ENCODE measurements at places on chromosomes 1 and 21.

GRCh38 chr1:149937759-149938158 lies 1.1 kb upstream of the MTMR11 start:
- DNase-seq = no peak

DNA sequence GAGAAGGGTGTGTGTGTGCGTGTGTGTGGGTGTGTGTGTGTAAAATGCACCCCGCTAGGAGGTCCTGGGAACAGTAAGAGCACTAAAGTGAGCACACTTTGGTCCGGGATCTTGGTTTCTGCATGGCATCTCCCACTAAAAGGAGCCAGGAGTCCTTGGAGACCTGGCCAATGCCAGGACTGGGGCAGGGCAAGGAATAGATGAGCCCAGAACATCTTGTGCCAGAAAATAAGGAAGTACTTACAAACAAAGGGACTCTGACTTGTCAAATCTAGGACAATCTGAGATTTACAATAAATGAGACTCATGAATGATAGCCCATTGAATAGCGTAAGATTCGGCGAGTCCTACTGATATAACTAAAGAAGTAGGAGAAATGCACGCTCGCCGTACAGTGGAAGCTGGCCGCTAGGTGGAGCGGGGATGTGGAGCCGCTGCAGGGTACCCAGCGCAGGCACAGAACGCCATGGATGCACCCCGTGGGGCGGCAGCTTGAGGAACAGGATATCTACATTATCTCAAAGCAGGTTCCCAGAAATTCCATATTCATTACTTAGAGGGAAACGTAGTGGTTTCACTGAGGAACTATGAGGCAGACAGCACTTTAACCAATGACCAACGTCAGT lies 7.1 kb downstream of the SLC37A1 start:
- DNase-seq = no peak

GRCh38 chr1:93976711-93977597 lies 67.7 kb upstream of the GCLM start:
- no peak for DNase-seq

DNA sequence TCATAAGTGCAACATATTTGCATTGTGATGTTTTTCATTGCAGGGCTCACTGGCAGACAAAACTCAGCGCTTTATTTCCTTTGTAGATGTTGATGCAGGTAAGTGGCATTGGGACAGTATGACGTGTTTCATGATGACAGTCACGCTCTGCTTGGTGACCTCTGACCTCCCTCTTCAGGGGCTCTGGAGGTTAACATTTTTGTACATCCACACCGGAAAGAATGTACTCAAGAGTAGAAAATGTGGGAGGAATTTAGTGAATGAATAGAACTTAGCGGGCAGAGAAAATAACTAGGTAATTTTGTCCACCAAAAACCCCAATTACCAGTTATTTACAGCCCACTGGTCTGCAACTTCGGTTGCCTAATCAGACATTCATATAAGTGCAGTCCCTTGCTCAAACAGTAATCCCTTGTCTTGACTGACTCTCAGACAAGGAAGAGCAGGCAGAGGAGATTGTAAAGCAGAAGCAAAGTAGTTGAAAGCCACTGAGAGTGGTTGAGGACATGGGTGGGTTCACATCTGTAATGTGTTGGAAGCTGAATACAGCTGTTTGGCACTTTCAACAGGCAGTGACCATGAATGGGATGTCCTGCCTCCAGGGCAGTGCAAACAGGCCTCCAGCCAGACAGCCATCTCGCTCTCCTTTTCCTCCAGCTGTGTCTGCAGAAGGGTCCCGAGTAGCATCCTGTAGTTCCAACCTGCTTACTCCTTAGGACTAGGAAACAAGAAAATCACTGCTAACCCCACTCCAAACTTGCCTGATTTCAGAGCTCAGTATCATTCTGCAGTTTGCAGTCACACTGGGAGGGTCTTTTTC lies 188.9 kb downstream of the NRIP1 start:
- DNase-seq = no peak

DNA sequence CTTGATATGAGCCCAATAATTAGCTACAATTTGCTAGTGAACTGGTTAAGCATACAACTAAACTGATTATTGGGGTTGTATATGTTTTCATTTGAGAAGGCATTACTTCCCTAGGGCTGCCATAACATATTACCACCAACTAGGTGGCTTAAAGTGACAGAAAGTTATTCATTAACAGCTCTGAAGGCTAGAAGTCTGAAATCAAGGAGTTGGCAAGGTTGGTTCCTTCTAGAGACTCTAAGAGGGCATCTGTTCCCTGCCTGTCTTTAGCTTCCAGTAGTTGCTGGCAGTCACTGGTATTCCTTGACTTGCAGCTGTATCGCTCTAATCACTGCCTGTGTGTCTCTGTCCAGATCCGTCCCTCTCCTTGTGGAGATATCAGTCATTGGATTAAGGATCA lies 86.3 kb downstream of the LHX9 start:
- DNase-seq = no peak

DNA sequence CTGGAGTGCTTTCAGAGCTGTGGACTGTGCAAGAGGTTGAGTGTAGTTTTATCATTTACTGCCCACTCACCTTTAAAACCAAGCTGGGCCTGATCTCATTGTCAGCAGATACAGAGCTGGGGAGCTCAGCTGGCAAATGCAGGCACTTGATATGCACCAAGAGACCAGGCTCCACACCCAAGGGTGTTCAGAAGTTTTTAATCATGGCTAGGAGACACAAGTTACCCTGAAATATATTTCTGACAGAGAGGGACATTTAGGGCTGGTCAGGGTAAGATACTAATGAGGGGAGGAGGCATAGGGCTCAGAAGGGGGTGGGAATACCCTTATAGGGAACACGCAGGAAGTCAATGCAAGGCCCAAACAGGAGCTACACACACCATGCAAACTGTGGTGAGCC lies 153.7 kb downstream of the ELAVL4 start:
- DNase-seq = no peak

DNA sequence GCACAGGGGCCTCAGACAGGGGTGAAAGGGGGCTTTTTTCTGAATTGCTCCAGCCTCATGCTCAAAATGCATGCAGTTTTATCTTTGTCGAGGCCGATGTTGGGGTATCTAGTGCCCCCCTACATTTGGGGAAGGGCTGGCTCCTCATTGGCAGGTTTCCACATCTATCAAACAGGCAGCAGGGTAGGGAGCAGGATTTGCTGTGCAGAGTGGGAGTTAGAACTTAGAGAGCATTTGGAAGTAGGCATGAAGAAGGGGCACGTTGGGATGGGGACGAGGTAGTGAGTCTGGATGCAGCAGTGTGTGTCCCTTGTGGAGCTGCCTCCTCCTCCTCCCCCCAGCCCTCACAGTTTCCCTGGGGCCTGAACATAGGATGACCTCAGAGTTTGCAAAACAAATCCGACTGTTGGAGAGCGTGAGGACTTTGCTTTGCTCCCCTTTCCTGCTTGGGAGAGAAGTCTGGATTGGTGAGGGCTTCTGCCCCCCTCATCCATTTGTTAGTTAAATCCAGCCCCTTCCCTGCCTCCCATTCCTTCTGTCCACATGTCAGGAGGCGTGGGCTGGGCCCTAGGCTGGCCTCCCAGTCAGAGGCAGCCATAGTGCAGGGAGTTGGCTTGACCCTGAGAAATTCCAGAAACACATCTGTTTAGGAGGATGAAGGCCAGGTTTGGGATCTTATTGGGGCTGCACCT lies 36.9 kb upstream of the GPR37L1 start:
- no peak for DNase-seq

DNA sequence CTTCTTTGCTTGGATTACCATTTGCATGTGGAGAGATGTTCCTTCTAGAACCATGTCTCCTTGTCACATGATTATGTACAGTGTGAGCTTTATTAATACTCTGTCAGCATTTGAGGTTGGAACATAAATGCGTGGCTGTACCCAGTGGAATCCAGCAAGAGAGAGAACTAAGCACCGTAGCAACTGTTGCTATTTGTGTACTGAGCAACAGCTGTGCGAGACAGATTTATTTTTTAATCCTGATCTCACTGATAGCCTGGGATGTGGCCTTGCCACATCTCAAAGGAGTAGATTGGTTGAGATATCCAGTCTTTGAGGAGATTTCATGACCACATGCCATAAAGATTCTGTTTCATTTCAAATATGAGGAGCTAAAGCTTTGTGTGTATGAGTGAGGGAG lies 43.4 kb downstream of the KIF1B start:
- no peak for DNase-seq

- DNase-seq = no peak
Observed at GRCh38 chr1:14371771-14372497, 226.6 kb upstream of the KAZN start.

GRCh38 chr1:167981933-167982332 lies 45.1 kb upstream of the MPC2 start:
- no peak for DNase-seq

- no peak for DNase-seq
Observed at GRCh38 chr21:46182548-46183336, 1.5 kb downstream of the SPATC1L start.

DNA sequence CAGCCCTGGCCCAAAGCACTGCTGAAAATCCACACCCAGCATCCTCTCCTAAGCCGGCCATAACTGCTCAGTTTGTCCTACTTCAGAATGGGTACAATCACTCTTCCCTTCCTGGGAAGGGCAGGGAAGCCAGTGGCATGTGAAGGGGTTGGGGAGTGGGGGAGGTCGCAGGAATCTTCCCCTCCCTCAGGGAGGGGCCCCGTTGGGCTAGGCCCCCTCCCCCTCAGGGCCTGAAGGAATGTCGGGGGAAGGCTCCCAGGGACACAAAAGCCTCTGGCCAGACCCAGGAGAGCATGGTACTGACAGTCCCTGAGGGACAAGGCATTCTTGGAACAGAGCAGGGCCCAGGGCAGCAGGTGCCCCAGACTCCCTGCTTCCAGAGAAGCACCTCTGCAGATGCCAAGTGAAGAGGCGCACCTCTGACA lies 1.2 kb downstream of the ELOVL1 start:
- no peak for DNase-seq

DNA sequence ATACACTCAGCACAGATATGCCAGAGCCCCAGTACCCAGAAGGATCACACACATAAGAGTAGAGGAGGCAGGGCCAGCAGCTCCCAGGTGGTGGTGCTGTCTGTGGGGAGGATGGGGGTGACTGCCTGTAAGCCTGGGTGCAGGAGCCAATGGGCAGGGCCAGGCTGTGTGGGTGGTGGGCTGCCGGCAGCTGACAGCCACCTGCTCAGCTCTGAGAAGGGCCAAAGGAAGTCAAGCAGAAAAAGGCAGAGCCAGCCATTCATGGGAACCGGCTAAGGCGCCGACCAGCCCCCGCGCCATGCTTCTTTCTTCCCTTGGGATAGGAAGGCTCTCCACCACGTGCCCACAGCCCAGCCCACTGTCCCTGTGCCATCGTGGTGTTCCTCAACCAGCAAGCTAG lies 14.1 kb downstream of the PIK3C2B start:
- no peak for DNase-seq

GRCh38 chr1:13550663-13551062 lies 33.0 kb upstream of the PDPN start:
- DNase-seq = no peak

Data from stimulated activated CD4-positive, alpha-beta T cell treated with anti-CD3 and anti-CD28 coated beads, Interleukin-1b, Interleukin-23, amount 100 ng/mL, for 1 hour (primary cell).